PC-3 (cell line): ENCODE measurements at places on chromosomes 1 and 21. TPM values are rescaled to one million over a fixed set of nuclear protein-coding genes. Genes with fewer than 3 reads are reported as not detected.

GJA5 gene
- 1.1 and 2.0 TPM in 2 replicates for total RNA-seq

RIPPLY3 gene
- 10.0 and 11.4 TPM in 2 replicates for total RNA-seq

GRCh38 chr1:207397525-207397926 is 56.6 kb upstream of the CR2 start:
- H3K27ac ChIP-seq, result no peak overlapping the region
- no peaks in the 10 kb centered on the region for H3K27me3 ChIP-seq
- peaks cover 18% of the 10 kb centered on the region for H3K4me1 ChIP-seq
- DNase-seq, result peak; percentile 23
- no peaks in the 10 kb centered on the region for H3K36me3 ChIP-seq
- no peak overlapping the region for H3K4me3 ChIP-seq

DNA sequence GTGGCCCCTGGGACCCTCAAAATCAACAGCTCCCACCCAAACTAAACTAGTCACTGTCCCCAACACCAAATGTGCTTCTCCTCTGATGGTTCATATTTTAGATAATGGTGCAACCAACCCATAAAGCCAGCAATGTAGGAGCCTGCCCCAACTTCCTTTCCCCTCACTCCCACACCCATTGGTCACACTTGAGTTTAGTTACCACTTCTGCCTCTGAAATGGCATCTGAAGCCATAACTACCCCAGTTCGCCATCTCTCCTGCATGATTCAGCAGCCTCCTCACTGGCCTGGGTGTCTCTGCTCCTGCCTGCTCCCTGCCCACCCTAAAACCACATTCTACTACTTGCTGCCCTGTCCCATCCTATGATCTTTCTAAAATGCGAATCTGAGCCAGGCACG is 3.4 kb upstream of the CDCP2 start:
- H3K27me3 ChIP-seq, result no peaks in the 10 kb centered on the region
- peaks cover 12% of the 10 kb centered on the region for H3K4me1 ChIP-seq
- H3K4me3 ChIP-seq, result no peak overlapping the region
- no peaks in the 10 kb centered on the region for H3K36me3 ChIP-seq
- no peak overlapping the region for H3K27ac ChIP-seq
- DNase-seq, result no peak

GRCh38 chr1:99365141-99365540 is 100.8 kb downstream of the PLPPR4 start:
- no peak overlapping the region for H3K4me3 ChIP-seq
- H3K36me3 ChIP-seq, result no peaks in the 10 kb centered on the region
- no peak for DNase-seq
- no peaks in the 10 kb centered on the region for H3K27me3 ChIP-seq
- no peak overlapping the region for H3K27ac ChIP-seq

GRCh38 chr1:234479310-234479559 is 256 bp upstream of the TARBP1 start:
- peak overlapping the region; percentile 79 for H3K4me3 ChIP-seq
- no peaks in the 10 kb centered on the region for H3K36me3 ChIP-seq
- H3K4me1 ChIP-seq, result peaks cover 11% of the 10 kb centered on the region
- no peak overlapping the region for H3K27ac ChIP-seq
- DNase-seq, result no peak
- H3K27me3 ChIP-seq, result no peaks in the 10 kb centered on the region

DNA sequence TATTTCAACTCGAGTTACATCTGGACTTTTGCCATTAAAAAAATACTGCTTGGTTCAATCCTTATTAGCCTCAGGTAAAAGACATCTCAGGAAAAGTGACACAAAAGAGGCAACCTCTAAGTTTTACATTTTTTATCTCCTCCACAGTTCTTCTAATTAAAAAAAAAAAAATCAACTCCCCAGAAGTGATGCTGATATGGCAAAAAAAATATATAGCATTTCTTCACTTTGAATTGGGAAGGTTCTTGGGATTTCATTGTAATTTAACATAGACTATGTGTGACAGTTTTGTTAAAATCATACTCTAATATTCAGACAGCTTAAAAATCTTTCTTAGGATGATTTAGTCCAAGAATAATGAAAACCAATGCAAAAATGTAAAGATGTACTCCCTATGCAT is 87.9 kb downstream of the LRRC8C start:
- H3K27ac ChIP-seq, result peak overlapping the region; percentile 46; the same call in 1 of the 2 replicates
- H3K4me1 ChIP-seq, result peaks cover 49% of the 10 kb centered on the region
- H3K36me3 ChIP-seq, result no peaks in the 10 kb centered on the region
- H3K27me3 ChIP-seq, result no peaks in the 10 kb centered on the region
- no peak overlapping the region for H3K4me3 ChIP-seq

GRCh38 chr1:220160027-220160426 is 66.1 kb downstream of the IARS2 start:
- no peak overlapping the region for H3K27ac ChIP-seq
- H3K4me3 ChIP-seq, result no peak overlapping the region
- peaks cover 31% of the 10 kb centered on the region for H3K36me3 ChIP-seq

DNA sequence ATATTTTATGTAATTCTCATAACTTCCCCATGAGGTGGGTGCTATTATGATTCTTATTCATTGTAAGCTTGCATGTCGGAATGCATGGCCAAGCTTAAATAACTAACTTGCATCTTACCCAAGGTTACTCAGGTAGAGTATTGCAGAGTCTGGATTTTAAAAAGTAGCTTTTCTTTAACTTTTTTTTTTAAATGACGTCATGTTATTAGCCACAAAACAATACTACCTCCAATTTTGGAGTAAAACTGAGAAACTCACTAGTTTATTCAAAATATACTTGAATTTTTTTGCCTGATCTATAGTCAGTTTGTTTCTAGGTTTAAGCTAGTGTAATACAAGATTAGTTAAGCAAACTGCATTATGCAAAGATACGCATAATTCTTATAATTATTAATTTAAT is 57.8 kb downstream of the NEGR1 start:
- H3K4me1 ChIP-seq, result peaks cover 4% of the 10 kb centered on the region
- no peak overlapping the region for H3K27ac ChIP-seq
- no peaks in the 10 kb centered on the region for H3K36me3 ChIP-seq

- H3K27ac ChIP-seq, result no peak overlapping the region
- no peaks in the 10 kb centered on the region for H3K36me3 ChIP-seq
- no peaks in the 10 kb centered on the region for H3K4me1 ChIP-seq
- DNase-seq, result no peak
These were observed 158.5 kb upstream of the LMO4 start for GRCh38 chr1:87170157-87170556.
